ENCODE measurements at places on chromosomes 12 and 14.

GRCh38 chr12:110316861-110317260, 35.8 kb downstream of the ATP2A2 start:
- DNase-seq = peak; percentile 82

- peak; percentile 33 for DNase-seq
Observed at GRCh38 chr12:69008520-69008919, 75.5 kb upstream of the CPM start.

DNA sequence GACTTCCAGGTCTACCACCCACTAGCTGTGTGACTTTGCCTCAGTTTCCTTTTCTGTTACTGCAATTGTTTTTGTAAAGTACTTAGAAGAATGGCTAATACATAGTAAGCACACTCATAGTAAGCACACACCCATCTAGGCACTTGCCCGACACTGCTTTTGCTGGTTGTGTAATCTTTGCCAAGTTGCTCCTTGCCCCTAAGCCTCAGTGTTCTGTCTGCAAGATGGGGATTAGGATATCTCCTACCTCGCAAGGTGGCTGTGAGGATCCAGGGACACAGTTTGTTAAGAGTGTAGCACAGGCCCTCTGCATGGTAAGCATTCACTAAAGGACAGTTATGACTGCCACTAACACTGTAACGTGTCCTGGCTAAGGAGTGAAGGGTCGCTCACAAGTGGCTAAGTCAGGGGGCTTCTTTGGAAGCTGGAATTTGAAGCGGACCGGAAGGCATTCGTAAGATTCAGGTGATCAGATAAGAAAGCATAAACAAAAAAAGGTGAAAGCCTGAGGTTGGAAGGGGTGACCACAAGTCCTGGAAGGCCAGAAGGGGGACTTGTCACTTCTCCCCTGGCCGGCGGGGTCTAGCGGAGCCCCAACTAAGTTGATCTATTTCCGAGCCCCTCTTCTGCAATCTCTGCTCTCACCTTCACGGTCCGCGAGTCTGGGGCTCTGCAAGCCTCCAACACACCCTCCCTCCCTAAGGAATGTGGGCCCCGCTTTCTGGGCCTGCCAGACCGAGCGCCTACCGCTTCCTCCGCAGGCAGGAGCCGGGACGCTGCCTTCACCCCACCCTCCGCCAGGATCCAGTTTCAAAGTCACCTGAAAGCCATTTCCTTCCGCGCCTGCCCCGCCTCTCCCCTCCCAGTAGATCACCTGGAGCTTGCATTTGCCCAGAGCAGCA, 1.5 kb upstream of the PLEKHG3 start:
- DNase-seq = no peak

- DNase-seq = no peak
Observed at GRCh38 chr12:93000026-93000425, 70.9 kb upstream of the EEA1 start.

- DNase-seq = no peak
Observed at GRCh38 chr14:59629444-59630287, 53.1 kb upstream of the CCDC175 start.

- DNase-seq = no peak
Observed at GRCh38 chr12:57205931-57206330, 10.7 kb upstream of the NXPH4 start.

GRCh38 chr12:111215881-111216280, 153.0 kb downstream of the PHETA1 start:
- DNase-seq = no peak

- peak; percentile 4 for DNase-seq
Observed at GRCh38 chr14:22070119-22070982, 396.7 kb upstream of the OR4E1 start.

DNA sequence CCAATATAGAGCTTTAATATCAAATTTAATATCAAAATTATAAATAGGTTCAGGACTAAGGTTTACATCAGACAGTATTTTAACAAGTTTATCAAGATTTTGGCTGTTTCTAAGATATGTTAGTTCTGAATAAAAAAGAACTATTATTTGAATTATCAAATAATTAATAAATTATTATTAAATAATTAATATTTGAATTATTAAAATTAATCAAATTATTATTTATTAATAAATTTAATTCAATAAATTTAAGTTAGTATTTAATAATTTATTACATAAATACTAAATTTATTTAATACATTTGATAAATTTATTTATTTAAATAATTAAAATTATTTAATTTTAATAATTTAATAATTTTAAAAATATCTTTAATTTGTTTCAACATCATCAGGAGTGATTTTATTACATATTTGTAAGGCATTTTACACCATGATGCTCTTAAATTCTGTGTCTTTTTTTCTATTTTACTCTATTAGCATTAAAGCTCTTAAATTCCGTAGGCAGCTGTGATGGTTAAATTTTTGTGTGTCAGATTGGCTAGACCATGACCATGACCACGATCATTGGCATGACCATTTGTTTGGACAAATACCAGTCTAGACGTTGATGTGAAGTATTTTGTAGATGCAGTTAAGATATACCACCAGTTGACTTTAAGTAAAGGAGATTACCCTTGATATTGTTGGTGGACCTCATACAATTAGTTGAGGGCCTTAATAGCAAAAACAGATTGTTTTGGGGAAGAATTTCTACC, 82.6 kb downstream of the BBS10 start:
- no peak for DNase-seq

GRCh38 chr12:49580572-49581535, 12.9 kb upstream of the MCRS1 start:
- DNase-seq = peak; percentile 77

- peak; percentile 60 for DNase-seq
Observed at GRCh38 chr14:69763761-69764510, 3.0 kb upstream of the SRSF5 start.

GRCh38 chr14:81737938-81738337, 204.3 kb upstream of the SEL1L start:
- no peak for DNase-seq

DNA sequence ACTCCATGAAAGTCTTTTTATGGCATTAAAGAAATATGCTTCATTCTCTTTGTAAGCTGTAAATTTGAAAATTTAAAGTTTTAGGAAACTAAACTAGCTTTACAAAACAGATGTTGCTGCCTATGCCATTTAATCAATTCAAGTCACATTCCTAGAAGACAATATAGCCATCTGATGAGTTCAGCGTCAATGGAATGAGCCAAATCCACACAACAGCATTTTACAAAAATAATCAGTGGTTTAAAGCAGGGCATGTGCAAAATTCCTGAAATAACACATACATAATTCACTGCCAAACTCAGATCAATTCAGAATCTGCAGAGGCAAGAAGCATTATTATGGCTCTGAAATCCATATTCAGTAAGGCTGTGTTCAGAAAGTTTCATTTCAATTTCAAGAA, 75.6 kb downstream of the MED13L start:
- DNase-seq = no peak

DNA sequence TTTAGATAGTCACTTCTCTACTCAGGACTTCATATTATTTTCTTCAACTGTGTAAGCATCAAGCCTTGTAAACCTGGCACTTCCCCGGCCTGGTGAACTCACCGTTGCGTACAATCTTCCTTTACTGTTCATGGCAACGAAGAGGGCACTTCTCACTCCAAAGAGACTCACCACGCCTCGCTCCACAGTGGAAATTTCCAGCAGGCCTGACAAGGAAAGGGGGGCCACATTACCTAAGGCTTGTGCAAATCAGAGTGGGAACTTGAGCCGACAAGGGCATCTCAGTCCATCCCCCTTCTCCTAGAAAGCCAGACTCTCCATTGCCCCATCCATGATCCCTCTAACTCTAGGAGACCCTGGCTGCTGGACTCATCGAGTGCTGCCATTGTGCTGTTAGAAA, 1.6 kb downstream of the FGF6 start:
- DNase-seq = no peak

Data from fibroblast of pulmonary artery (primary cell).